DMS 273 treated with DMSO at 0.1 percent for 48 hours (cell line): ENCODE measurements at places on chromosomes 7 and 10.

- DNase-seq, result no peak
Observed at GRCh38 chr10:16049782-16050181, 189.5 kb upstream of the MINDY3 start.

- DNase-seq, result no peak
Observed at GRCh38 chr10:76124280-76124679, 692.9 kb downstream of the LRMDA start.

DNA sequence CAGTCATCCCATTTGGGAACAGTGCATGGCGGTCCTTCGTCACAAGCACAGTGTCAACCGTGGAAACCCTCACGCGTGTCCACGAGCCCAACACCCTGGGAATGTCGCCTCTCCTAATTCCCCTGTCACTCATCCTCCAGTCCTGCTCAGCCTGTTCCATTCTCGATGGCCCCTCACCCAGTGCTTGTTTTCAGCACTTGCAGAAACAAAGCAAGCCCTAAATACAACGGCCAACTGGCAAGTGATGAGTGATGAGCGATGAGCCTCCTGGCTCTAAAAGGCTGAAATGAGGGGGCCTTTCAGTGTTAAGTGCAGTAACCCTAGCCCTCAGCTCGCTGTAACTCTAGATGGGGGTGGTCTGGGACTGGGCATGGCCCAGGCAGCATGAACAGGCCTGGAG lies 22.6 kb downstream of the NKX2-3 start:
- no peak for DNase-seq

DNA sequence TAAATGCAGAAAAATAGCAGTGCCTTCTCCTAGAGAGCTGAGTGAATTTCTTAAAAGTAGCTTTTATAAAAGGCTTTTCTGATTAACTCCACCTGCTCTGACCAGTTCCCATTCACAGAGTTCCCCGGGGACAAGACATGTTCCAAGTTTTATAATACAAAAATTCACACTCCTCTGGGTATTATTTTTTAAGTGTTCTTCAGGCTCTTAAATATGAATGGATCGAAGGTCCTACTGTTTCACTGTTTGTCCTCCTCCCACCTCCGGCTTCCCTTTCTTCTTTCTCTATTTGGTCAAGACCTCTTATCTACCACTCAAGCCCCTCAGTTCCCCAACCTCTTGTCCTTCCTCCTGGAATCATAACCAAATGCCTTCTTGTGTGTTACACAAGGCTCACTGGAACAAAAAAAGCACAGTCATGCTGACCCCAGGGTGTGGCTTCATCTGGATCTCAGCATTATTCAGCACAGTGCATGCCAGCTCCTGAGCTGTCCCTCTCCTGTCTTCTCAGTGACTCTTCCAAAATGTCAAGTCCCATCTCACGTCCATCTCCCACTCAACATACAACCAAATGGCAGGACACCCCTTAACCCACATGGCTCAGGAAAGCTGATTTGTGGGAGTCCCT lies 222.4 kb downstream of the SORCS1 start:
- DNase-seq, result no peak

- DNase-seq, result no peak
Observed at GRCh38 chr10:36097696-36098095, 455.6 kb upstream of the FZD8 start.

GRCh38 chr7:131557652-131558385 lies 1.4 kb upstream of the PODXL start:
- DNase-seq, result peak; percentile 28

GRCh38 chr10:22733992-22734391 lies 19.6 kb upstream of the PIP4K2A start:
- DNase-seq, result no peak

GRCh38 chr10:12835709-12836108 lies 165.8 kb downstream of the CCDC3 start:
- no peak for DNase-seq

DNA sequence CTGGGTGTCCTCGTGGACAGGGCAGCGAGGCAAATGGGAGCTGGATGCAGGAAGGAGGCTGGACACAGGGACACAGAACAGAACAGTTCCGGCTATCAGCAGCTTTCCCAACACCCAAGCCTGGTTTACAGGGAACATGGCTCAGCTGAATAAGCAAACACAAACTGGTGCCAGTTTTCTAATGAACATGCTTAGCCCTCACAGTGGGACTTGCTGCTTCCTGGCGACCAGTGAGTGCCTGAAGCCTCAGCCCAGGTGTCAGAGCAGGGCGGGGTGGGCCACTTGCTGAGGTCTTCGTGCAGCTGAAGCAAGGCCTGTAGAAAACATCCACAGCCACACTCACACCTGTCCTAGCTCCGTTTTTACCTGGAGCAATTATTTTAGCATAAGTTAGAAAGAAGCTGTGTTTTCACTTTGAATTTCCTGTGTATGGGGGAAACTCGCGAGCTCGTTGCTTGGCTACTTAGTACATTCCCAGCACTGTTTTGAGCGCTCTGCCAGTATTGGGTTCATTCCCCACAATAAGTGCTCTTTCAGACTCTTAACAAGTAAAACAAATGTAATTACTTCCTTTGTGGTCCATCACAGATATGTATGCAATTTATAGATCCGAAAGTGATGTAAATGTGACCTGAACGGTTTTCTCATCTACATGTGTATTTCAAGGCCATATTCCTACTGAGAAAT lies 261.2 kb upstream of the SHH start:
- no peak for DNase-seq

DNA sequence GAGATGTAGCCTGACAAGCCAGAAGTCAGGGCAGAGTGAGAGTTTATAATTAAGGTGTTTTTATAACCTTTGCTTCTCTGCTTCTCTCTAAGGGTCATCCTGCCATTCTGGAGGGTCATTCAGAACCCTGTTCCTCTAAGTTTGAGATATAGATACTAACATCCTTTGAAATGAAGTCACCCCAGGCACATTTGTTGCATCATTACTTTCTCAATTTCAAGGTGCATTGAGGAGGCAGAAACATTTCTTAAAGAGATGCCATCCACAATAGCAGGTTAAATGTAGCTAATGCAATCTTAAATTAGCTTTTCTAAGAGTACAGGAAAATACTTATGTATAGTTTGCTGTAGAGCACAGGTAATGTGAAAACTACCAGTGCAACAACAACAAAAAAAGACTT lies 106.4 kb downstream of the LRRC4 start:
- DNase-seq, result no peak

- no peak for DNase-seq
Observed at GRCh38 chr10:122306282-122306681, 35.2 kb downstream of the BTBD16 start.

DNA sequence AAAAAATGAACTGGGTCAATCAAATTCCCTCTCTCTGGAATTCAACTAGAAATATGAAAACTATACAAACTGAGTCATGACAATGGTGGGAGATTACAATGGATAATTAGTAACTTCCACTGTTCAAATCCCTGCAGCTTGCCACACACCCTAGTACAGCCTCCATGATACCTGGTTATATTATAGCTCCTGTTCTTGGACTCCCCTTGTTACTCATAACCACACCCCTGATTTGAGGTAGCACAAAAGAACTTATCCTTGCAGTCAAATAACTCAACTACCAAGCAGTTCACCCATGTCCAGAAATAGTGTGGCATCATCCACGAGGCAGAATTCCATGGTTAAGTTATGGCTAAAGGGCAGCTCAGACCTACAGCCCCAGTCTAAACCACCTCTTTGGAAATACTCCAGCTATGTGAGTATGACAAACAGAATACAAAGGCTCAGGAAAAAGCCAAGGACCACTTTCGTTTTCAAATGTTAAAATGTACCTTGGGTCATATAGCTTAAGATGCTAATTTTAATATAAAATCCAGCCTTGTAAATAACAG lies 164.7 kb downstream of the CPEB3 start:
- DNase-seq, result no peak

- no peak for DNase-seq
Observed at GRCh38 chr10:22573820-22574569, 140.4 kb downstream of the PIP4K2A start.

- DNase-seq, result no peak
Observed at GRCh38 chr7:114269714-114270113, 144.9 kb upstream of the FOXP2 start.

- DNase-seq, result peak; percentile 90
Observed at GRCh38 chr7:7681191-7681935, 37.0 kb downstream of the RPA3 start.

DNA sequence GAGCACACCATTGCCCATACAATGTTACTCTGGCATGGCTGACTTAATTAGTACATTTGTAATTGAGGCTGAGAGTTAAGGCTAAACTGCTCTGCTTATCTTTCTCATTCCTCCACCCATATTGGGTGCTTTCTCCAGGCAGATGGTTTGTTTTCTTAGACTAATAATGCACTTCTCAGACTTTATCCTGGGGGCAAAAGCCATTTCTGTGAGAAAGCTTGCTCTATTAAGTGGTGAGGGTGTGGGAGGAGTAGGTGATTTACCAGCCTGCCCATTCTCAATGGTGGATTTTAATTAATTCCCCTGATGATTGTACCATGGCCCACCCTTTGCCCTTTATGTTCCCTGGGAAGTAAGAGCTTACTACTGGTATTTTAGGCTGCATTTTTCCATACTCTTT lies 174.8 kb downstream of the FOXP2 start:
- DNase-seq, result no peak

DNA sequence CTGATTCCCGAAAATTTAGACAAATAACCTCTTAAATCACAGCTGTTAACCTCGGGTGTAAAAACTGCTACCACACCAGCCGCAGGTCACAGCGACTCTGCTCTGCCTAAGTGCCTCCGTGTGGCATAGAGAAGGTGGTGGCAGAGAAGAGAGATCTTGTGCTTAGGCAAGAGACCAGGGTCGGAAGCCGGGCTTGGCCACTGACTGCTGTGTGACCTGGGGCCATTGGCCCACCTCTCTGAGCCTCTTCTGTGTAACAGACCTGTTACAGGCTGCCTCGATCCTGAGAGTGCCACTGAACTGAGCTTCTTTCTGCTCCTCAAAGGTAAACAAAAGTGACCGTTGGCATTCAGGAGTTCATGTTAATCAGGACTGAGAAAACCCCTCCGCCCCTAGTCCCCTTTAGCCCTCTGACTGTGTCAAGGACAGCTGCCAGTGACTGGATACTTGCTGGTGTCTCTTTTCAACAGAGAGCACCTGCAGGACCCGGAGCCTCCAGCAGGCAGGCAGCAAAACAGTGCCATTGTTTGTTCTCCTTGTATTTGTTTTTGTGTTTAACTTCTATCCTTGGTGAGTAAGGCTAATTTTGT lies 36.5 kb downstream of the ZMIZ1 start:
- DNase-seq, result no peak

DNA sequence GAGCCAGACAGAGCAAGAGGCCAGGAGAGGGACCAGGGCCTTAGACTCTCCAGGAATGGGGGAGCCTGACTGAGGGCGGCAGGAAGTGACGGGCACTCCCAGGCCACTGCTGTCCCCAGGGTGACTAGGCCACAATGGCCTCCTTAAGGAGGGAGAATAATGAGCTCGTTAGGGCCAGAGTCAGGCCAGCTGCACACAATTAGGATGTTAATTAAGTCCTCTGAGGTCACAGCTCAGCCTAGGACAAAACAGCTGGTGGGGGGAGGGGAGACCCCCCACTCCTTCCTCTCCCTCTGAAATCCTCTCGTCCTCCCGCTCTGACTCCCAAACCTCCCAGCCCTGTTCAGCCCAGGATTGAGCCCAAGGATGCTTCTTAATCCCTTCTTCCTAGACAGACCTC lies 143.0 kb downstream of the NEURL1 start:
- no peak for DNase-seq

DNA sequence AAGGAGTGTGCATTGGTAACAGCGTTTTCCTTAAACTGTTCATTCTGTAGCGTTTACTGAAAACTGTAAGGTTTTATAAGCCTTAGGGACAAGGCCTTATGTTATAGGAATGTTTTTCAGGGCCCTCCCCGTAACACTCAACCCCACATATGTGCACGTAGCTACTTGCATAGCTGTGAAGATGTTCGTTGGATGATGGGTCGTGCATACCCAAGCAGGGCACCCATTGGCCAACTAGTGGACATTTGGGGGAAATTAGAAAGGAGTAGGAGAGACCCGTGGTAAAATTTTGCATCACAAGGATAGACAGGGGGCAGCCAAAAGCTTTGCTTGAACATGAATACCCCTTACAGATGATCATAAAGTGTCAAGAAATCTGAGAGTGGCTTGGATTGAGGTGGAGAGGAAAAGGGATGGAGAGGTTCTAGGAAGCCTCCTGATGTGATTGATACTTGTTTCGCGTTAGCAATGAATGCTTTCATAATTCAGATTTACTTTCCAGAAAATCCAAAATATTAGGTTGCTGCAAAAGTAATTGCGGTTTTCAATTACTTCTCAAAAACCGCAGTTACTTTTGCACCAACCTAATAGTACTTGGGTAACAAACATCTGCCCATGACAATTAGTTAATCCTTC lies 878 bp downstream of the SEC61A2 start:
- peak; percentile 27 for DNase-seq

DNA sequence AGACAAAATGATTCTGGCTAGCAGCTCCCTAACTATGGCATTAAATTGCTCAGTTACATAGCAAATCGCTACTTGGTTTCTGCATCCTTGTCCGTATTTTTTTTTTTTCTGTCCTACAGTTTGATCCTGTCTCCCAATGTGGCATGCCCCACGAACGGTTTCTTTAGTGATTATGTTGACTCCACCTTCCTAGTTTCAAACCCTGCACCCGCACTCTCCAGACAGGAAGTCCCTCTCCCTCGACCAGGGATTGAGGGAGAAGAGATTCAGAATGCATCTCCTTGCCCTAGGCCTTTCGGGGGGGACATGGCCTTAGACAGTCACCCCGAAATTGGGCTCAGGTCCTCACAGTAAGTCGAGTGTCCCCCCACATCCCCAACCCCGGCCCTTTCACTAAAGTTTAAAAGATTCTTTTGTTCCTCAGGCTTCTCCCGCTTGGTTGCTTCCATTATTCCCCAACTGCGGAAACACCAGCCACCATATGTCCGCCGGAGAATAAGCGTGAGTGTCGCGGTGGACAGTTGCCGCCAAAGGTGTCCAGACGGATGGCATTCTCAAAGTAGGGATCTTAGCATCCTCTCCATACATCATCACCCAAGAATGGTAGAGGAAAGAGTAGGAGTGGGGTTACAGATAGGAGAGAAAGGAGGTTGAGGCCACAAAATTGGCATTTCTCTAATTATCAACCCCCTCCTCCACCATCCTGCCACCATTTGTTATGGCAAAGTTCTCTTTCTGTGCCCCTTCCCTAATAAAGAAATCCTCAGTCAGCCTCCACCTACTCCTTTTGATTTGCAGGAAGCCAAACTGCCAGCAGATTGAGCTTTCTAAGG lies 7.3 kb downstream of the EVX1 start:
- DNase-seq, result no peak

DNA sequence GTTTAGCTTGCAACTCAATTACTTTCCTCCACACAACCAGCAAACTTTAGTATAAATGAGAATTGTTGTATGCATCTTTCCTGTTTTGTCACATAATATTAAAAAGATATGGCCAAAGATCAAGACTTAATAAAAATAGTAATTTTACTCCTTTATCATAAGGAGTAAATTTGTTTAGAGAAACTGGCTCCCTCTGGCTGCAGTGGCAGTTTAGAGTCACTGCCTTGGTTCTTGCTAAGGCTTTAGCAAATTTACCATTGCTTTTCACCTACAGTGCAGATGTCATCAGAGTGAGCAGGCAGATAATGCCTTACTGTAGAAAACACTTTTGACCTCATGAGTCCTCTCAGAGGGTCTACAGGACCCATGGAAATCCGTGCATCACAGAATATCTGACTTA lies 2.6 kb downstream of the PRPF18 start:
- DNase-seq, result no peak
